Upper lobe of left lung (tissue), 6 donors: ENCODE measurements at places on chromosomes 6 and 20.

DNA sequence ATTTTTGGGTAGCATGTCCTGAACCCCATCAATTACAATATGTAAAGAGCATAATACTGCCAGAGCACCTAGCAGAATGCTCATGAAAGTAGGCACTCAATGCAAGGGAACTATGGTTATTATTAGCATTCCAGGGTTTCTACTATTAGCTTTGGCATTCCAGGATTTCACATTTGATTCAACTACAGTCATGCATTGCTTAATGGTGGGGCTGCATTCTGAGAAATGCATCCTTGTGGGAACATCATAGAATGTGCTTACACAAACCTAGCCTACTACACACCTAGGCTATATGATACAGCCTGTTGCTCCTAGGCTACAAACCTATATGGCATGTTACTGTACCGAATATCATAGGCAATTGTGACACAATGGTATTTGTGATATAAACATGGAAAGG lies 247.8 kb downstream of the CD83 start:
- DNase-seq = no peak

DNA sequence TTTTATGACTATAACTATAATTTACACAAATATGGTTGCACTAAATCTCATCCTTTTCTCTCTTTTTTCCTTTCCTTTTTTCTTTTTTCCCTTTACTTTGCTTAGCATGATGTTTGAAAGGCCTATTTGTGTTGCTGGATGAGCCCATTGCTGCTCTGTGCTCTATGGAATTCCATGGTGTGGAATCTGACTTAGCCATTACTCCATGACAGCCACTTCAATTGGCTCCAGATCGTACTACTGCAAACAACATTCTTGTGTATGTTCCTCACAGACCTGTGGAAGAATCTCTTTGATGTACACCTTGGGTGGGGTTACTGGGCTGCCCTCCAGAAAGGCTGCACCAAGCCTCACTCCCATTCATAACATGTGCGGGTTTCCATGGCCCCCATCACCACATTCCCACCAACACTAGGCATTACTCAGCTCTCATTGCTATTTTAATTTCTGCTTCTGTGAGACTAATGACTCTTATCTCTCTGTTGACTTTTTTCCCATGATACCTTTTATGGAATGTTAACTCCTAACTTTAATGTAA lies 979.0 kb downstream of the KIF16B start:
- no peak for DNase-seq

DNA sequence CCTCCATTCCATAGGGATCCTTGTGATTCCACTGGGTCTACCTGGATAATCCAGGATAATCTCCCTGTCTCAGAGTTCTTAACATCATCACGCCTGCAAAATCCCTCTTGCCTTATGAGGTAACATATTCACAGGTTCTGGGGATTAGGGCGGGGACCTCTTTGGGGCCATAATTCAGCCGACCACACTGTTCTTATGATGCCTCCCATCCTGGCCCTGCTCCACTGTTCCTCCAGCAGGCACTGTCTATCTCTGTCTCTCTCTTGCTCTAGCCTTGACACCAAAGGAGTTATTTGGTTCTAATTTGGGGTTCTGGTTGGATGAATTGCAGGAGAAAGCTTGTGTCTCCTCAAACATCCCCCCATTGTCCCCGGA lies 168.1 kb downstream of the NFATC2 start:
- no peak for DNase-seq

- no peak for DNase-seq
These were observed 52.5 kb downstream of the HLA-A start for GRCh38 chr6:29994826-29995225.

- no peak for DNase-seq
These were observed 11.9 kb downstream of the CD40 start for GRCh38 chr20:46129955-46130481.

DNA sequence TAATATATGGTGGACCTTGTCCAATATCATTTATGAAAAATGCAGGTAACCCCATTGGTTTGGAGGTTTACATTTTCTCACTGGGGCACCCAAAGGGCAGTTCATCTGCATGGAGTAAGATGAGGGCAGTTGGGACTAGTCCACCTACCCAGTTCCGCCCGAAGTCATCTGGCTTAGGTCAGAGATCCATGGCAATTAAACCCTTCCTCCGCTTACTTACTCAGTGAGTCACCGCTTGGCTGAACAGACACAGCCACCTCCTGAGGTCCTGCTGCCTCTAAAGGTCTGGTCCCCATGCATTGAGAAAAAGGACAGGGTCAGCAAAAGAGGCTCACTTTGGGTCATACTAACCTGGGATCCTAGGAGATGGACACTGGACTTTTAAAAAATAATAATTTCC lies 102.9 kb upstream of the PRL start:
- DNase-seq = no peak

DNA sequence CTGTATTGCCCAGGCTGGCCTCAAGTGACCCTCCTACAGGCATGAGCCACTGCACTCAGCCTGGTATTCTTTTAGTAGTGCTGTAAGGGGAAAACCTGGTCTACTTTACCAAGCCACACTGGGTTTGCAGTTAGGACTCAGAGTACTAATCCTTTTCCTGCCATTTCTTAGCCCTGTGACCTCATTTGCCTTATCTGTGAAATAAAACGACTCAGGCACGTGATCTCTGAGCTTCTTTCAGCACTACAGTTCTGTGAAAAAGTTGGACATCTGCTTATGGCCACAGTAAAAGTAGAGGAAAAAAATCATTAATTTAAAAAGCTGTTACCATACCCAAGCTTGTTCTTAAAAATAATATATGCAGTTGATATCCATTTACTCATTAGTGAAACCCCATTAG lies 1007.5 kb downstream of the KIF16B start:
- no peak for DNase-seq

- no peak for DNase-seq
These were observed 793.6 kb downstream of the TFAP2A start for GRCh38 chr6:9621276-9621675.

DNA sequence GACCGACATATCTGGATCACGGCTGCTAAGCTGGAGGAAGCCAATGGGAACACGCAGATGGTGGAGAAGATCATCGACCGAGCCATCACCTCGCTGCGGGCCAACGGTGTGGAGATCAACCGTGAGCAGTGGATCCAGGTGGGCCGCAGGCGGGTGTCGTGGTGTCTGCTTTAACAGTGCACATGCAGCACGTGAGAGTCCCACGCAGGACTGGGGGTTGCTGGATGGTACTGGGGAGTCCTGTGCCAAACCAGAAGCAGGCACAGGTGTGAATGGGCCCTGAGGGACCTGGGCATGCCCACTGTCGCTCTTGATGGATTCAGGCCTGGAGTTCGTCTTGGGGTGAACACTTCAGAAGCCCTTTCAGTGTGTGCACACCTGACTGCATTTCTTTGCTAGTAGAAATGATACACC lies 24.6 kb upstream of the C20orf204 start:
- no peak for DNase-seq

GRCh38 chr6:137851669-137852068 lies 15.4 kb upstream of the TNFAIP3 start:
- no peak for DNase-seq

GRCh38 chr6:79672631-79673111 lies 41.5 kb downstream of the SH3BGRL2 start:
- no peak for DNase-seq
